ENCODE measurements at places on chromosomes 2 and 18.

DNA sequence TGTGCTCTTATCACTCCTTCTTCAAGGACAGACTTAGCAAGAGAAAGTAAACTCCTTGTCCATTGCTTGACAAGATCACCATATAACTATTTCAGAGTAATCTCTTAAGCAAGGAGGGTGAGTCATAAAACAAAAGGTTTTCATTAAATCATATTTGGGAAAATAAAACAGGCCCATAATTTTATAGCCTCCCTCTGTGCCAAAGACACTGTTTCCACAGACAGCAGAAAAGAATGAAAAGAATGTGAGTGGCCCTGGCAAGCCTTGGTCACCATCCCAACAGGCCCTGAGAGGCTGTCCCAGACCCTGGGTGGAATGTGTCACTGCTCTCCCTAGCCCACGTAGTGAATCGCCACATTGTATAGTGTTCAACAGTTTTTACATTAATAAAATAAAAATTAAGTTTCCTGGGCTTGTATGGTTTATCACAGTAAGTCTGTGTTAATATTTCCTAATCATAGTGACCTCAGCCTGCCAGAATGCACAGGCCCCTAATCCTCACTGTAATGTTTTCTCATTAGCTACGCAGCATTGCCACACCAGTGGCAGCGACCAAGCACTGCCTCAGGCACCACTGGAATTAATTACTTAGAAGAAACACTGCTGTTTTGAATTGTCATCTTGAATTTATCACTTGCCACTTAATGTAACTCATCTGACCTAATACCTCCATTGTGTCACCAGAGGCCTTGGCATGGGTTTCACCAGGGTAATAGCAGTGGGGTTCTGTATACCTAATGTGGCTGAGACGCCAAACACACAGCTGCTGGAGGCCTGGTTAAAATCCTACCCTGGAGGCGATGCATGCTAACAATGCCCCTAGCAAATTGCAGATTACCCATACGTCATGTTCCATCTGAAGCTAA is 401.9 kb downstream of the LNPK start:
- DNase-seq, result no peak

DNA sequence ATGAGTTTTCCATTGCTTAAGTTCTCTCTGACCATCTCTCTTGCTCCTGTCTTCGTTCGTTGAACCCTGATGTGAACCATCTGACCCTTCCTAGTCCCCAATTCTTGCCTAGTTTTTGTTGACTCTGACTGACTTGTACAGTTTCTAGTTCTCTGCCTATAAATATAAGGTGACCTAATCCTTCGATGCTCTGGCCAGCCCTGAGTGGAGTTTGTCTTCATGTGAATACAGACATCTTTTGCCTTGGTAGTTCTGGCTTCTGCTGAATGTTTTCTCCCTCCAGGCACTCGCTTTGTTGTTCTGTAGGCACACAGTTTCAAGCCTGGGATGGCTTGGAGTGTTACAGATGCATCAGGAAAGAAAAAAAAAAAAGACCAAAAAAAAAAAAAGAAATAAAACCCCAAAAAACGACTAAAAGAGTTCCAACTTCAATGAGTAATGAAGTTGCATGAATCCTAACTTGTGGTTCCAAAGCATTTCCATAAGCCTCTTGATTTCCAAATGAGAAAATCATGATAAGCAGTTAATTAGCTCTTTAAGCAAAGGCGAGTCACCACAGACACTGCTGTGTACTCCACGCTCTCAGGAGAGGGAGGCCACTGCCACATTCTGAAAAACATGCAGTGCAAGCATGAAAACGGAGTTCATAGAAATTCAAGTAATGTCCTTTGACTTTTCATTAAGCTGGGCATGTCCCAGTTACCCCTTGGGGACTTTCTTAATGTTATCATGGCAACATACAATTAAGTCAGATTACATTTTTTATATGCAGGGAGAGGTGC is 165.2 kb downstream of the TDRD15 start:
- no peak for DNase-seq

DNA sequence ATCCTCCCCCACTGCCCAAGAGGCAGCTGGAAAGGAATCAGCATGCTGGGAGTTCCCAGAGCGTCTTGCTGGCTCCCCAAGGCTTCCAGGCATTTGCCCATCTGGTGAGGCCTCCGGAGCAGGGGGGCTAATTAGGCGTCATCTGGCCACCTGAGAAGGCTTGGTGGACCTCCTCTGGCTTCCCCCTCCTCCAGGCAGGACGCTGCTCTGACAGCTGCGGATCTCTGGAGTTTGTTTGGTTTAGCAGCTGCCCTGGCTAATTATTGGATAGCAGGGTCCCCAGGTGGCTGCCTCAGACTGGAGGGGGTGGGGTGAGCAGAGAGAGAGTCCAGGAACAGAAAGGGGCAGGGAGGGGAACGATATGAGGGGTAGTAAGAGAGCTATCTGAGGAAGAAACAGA is 425.2 kb upstream of the MEX3C start:
- DNase-seq, result peak; percentile 88

GRCh38 chr2:230694241-230694640 is 18.4 kb upstream of the CAB39 start:
- DNase-seq, result no peak

DNA sequence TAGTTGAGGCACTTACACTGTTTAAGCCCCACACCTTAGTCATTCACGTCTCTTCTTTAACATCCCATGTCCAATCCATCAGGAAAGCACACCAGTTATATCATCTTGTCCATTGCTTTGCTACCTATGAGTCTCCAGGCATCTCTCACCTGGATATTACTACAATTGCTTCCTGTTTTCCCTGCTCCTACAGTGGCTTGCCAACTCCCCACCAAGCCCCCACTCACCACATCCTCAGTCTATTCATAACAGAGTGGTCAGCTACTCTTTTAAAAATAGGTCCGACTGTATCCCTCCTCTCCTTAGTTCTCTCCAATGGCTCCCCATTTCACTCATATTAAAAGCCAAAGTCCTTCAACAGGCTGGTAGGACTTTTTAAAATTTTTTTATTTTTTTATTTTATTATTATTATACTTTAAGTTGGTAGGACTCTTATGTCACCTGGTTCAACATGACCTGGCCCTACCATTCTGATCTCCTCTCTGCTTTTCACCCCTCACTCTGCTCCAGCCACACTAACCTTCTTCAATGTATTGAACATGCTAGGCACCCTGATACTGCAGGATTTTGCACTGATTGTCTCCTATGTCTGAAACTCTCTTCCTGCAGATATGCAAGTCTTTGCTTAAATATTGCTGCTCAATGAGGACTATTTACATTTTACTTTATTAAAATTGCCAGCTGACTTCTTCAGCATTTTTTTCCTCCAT is 253.2 kb downstream of the CYRIA start:
- DNase-seq, result no peak

- no peak for DNase-seq
Measured at GRCh38 chr2:203071148-203071547, 56.5 kb downstream of the NBEAL1 start.

GRCh38 chr2:37321029-37321682 is 3.5 kb downstream of the PRKD3 start:
- DNase-seq, result no peak

GRCh38 chr2:100948942-100949811 is 52.9 kb upstream of the RPL31 start:
- no peak for DNase-seq

DNA sequence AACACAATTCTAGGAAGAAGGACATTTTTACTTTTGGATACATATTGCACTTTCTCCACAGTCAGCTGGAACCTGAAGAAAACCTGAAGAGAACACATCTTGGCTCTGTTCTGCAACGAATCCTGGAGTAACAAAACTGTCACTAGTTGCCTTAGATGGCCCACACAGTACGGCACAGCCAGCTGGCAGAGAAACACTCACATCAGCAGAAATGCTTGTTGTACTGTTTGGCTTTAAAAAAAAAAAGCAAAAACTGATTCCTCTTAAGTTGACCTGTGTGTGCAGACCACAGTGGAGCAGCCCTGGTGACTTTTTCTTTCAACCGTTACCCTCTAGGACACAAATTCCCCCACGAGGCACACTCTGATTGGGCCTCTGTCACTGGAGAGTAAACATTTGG is 152.3 kb upstream of the TWIST2 start:
- DNase-seq, result no peak

GRCh38 chr18:76662626-76663025 is 159.7 kb upstream of the ZNF236 start:
- DNase-seq, result no peak

GRCh38 chr2:78993518-78994148 is 31.9 kb upstream of the REG3G start:
- DNase-seq, result no peak

- DNase-seq, result no peak
Measured at GRCh38 chr2:127535422-127535901, at the start of gene MYO7B. TSS of gene MYO7B (plus strand) at chr2:127535683. CDS start at chr2:127559723, 24,040 bp downstream.

- peak; percentile 89 for DNase-seq
Measured at GRCh38 chr2:144519934-144520731, at the start of gene ZEB2. TSS of gene ZEB2 (minus strand) at chr2:144520119. CDS start at chr2:144517350, 2,769 bp downstream.

- no peak for DNase-seq
Measured at GRCh38 chr18:36527051-36527450, 229.5 kb downstream of the FHOD3 start.

- no peak for DNase-seq
Measured at GRCh38 chr2:23394700-23395099, 9.7 kb downstream of the KLHL29 start.

GRCh38 chr2:11995456-11995855 is 249.0 kb downstream of the LPIN1 start:
- DNase-seq, result no peak

- DNase-seq, result no peak
Measured at GRCh38 chr18:58762781-58763171, 91.5 kb downstream of the MALT1 start.

GRCh38 chr18:51399491-51400122 is 202.1 kb upstream of the MEX3C start:
- DNase-seq, result no peak

GRCh38 chr18:2223849-2224248 is 347.5 kb downstream of the METTL4 start:
- DNase-seq, result peak; percentile 6

- no peak for DNase-seq
Measured at GRCh38 chr18:7817575-7818230, 250.6 kb downstream of the PTPRM start.

DNA sequence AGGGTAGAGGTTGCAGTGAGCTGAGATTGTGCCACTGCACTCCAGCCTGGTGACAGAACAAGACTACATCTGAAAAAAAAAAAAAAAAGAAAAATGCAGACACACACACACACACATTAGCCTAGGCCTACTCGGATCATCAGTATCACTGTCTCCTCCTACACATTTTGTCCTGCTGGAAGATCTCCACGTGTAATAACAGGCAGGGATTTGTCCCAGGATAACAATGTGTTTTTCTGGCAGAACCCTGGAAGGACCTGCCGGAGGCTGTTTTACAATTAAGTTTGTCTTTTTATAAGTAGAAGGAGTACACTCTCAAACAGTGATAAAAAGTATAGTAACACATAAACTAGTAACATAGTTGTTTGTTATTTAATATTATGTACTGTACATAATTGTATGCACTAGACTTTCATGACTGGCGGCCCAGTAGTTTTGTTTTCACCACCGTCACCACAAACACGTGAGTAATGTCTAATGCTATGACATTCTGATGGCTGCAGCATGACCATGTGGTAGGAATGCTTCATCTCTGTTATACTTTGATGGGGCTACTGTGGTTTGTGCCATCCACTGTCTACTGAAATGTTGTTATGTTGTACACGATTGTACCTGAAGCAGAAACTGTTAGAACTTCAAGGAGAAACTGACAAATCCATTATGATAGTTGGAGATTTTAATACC is 130.6 kb downstream of the ATP9B start:
- DNase-seq, result no peak

DNA sequence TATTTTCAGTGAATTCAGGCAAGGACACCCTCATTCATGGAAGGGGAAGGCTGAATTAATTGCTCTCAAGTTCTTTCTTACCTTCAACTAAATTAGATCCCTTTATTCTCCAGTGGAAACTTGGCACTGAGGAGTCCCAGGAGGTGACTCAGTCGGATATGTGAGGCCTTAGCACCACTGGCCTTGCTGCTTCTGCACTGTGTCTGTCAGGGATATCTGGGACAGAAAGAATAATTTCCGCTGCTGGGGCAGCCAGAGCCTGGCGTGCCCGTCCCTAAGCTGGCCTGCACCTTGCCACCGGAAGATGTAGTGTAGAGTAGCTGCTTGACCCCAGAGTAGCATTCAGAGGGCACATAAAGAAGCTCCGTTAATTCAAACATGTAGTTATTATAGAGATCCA is 53.4 kb downstream of the LIMS1 start:
- peak; percentile 3 for DNase-seq

DNA sequence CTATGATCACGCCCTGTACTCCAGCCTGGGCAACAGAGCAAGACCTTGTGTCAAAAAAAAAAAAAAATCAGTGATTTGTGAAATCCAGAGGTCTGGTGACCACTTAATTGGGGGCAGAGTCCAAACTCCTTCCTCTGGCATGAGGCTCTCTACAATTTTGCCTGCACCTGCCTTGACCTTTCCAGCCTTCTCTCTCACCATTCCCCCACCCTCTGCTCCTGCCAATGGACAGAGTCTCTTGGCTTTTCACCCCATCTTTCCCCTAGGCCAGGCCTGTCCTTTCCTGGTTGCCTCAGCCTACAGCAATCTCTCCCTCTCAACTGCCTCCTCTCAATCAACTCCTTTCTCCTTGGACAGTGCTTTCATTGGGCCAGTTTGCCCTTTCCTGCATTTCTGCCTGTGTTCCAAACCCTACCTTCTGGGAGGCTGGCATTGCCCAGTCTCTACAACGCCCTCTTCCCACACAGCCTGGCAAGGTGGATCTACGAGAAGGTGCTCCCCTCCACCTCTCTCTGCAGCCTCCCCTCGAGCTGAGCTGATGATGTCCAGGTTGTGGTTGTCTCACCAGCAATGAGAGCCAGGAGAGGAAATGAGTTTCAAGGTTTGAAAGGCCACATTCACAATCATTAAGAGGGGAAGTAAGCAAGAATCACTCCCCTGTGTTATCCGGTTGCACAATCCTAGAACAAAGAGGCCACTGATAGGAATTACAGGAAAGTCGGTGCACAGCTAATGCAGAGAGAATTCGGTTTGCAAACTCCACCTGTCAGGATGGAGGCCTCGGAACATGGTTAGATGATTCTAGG is 39.5 kb upstream of the NPAS2 start:
- no peak for DNase-seq

- DNase-seq, result no peak
Measured at GRCh38 chr2:3491306-3491705, 28.0 kb downstream of the ADI1 start.

DNA sequence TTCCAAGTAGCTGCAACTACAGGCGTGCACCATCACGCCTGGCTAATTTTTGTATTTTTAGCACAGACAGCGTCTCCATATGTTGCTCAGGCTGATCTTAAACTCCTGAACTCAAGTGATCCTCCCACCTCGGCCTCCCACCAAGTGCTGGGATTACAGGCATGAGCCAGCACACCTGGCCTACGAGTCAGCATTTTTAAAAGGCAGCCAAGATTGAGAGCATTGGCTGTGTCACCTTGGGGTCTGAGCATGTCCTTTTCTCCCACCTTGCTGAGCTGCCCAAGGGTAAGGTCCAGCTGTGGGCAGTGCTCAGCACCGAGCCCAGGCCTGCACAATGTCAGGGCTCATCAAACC is 142.8 kb upstream of the LMAN1 start:
- DNase-seq, result no peak
